ENCODE measurements at places on chromosomes 16 and 17.

GRCh38 chr17:64728041-64728695 lies 66.1 kb upstream of the SMURF2 start:
- no peak for DNase-seq

GRCh38 chr16:87658564-87659225 lies 56.4 kb downstream of the JPH3 start:
- DNase-seq: no peak

GRCh38 chr17:75695830-75696271 lies 25.4 kb upstream of the ITGB4 start:
- DNase-seq: no peak

DNA sequence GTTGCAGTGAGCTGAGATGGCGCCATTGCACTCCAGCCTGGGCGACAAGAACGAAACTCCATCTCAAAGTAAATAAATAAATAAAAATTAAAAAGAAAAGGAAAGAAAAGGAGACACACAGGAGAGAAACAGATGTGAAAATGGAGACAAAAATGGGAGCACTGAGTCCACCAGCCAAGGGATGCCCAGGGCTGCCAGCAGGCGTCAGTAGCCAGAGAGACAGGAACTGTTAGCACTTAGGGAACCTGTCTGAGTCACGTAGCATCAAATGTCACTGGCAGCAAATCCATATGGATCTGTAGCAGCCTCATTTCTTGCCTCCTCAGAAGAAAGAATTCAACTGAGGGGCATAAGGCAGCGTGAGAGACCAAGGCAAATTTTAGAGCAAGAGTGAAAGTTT lies 79.7 kb downstream of the CYLD start:
- no peak for DNase-seq

DNA sequence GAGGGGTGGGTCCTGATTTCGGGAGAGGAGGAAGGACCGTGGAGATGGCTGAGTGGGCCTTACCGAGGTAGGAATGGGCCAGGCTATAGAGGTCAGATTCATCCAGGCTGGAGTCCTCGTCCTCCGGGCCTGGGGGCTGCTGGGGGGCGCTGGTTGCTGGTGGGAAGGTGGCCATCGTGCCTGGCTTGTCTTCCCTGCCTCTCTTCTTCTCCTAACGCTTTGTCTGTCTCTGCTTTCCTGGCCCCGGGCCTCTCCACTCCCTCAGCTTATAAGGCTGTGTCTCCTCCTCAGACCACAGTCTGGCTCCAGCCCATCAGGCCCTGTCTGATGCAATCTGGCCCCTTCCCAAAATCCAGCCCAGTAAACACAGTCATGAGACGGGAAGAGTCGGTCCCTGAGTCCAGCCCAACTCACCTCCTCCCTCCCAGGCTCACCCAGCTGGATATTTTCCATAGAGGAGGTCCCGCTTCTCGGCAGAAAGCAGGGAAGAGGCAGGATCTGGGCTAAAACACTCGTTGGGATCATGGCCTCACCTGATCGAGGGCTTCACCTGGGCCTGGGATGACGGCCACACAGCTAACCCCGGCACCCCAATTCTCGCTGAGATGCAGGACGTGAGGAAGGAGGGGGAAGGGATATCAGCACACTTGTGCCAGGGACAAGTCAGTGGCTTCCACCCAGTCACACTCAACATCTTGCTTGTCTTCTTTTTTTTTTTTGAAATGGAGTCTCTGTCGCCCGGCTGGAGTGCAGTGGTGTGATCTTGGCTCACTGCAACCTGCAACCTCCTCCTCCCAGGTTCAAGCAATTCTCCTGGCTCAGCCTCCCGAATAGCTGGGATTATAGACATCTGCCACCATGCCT lies at the start of gene NUPR1:
Gene NUPR1 (minus strand): TSS at position 242 of the 864 bp plus-strand sequence. CDS start 67 bp downstream, at position 175.
- DNase-seq: peak; percentile 59

All from left renal pelvis (tissue), 4 donors.